ENCODE measurements at places on chromosomes 1 and 21. TPM values are rescaled to one million over a fixed set of nuclear protein-coding genes. Genes with fewer than 3 reads are reported as not detected.

DNA sequence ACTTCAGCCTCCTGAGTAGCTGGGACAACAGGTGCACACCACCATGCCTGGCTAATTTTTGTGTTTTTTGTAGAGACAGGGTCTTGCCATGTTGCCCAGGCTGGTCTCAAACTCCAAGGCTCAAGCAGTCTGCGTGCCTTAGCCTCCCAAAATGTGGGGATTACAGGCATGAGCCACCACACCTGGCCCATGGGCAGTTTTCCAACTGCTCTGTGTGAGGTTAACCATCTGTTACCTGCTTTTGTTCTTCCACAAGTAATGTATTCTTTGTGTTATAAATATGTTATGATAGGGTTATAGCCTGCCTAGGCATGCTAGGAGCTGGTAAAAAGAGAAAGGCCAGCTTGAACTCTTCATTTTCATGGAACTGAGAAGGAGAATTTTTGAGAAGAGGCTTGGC, 30.7 kb downstream of the TUFT1 start:
- no peak for DNase-seq

- DNase-seq = no peak
Observed at GRCh38 chr1:1228187-1228586, 3.6 kb downstream of the SDF4 start.

The CFHR3 gene
- 0.10 TPM for polyA plus RNA-seq

The BRINP3 gene
- 1.2 TPM for polyA plus RNA-seq

The ILDR2 gene
- polyA plus RNA-seq = 1.6 TPM

The RORC gene
- 0.71 TPM for polyA plus RNA-seq

Measured in urinary bladder (tissue), 4 donors.